Activated T-cell treated with anti-CD3 and anti-CD28 coated beads, Interleukin-2, amount 50 U/mL, for 24 hours (primary cell): ENCODE measurements at places on chromosomes 6 and 20.

DNA sequence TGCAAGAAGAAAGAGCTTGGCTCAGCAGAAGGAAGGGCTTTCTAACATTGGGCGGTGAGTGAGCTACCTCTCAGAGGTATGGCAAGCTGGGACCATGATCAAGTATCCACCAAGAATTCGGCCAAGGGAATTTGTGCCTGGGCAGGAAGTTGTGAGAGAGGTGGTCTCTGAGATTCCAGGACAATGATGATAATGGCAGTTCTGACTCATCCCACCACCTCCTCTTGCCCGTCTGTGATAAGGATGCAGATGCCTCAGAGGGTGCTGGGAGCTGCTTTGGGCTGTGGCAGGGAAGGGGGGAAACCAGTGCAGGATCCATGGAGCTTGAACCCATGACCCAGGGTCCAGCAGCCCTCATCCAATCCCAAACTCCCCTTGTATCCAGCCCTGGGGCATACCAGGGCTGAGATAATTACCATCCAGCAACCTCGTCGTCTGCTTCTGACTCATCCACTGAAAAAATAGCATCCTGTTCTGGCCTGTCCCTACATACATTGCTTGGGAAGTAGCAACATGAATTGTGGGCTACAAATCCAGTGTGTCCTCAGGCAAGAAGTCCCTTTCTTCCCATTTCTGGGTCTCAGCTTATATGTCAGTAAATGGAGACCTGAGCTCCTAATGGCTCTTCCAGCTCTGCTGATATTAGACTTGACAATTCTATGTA, 5.9 kb downstream of the TGM6 start:
- DNase-seq, result no peak

- DNase-seq, result no peak
Measured at GRCh38 chr6:111559188-111560097, 46.2 kb downstream of the TRAF3IP2 start.

DNA sequence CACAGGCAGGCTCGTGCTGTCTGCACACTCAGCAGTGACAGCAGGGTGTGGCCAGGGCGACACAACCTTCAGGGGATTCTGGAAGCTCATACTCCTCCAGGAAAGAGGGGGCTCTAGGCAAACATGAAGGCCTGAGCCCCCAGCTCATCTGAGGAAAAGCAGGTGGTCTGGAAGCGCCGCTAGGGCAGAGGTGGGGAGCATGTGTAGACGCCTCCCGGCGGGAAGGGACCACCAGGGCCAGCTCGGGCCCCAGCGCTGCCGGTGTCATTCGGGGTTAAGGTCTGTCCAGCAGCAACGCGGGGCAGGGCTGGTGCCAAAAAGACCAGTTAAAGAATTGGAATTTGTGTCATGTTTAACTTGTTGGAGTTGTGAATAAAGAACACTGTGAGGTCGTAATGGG, 39.3 kb upstream of the SYNJ2 start:
- DNase-seq, result no peak

DNA sequence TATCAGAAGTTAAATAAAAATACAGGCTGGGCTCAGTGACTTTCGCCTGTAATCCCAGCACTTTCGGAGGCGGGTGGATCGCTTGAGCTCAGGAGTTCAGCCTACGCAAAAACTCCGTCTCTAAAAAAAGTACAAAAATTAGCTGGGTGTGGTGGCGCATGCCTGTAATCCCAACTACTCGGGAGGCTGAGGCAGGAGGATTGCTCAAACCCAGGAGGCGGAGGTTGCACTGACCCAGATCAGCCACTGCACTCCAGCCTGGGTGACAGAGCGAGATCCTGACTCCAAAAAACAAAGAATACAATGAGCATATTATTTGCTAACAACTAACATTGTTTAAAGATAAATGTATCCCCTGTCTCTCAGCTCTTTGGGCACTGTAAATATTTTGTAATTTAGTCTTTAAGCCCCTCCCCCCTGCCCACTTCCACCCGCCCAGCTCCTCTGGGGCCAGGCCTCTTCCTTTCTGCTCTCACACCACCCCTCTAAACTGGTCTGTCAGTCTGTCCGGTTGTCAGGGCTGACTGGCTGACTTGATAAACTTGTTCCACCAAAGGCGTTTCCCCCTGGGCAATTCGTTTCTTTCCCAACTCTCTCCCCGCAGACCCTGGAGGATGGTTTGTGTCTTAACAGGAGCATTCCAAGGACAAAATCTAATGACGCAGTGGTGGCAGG, 62.4 kb upstream of the QKI start:
- DNase-seq, result no peak

DNA sequence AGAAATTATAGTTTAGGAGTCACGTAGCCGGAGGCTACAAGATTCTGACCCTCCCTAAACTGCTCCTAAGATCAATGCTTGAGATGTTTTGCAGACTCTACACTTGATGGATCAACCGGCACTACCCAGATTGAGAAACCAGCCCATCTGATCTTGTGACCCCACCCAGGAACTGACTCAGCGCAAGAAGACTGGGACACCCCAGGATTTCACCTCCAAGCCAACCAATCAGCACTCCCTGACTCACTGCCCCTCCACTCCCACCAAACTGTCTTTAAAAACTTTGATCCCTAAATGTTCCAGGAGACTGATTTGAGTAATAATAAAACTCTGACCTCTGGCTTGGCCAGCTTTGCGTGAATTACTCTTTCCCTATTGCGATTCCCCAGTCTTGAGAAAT, 99.8 kb downstream of the OPRM1 start:
- DNase-seq, result no peak

GRCh38 chr20:18740726-18741125, 72.9 kb upstream of the SCP2D1 start:
- no peak for DNase-seq

- no peak for DNase-seq
Measured at GRCh38 chr6:156933201-156934068, 156.3 kb downstream of the ARID1B start.

DNA sequence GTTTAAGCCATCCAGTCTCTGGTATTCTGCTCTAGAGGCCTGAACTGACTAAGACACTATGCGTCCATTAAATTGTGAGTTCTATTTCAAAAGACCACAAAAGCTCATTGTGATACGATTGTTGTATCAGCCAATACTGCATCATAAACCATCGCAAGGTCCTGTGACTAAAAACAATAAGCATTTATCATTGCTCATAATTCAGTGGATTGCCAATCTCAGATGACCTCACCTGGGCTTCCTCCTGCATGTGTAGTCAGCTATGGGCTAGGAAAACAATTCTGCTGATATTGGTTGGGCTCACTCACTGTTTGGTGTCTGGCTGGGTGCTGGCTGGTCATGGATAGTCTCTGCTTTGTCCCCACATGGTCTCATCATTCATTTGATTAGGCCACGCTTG, 592.7 kb upstream of the BTBD3 start:
- no peak for DNase-seq

DNA sequence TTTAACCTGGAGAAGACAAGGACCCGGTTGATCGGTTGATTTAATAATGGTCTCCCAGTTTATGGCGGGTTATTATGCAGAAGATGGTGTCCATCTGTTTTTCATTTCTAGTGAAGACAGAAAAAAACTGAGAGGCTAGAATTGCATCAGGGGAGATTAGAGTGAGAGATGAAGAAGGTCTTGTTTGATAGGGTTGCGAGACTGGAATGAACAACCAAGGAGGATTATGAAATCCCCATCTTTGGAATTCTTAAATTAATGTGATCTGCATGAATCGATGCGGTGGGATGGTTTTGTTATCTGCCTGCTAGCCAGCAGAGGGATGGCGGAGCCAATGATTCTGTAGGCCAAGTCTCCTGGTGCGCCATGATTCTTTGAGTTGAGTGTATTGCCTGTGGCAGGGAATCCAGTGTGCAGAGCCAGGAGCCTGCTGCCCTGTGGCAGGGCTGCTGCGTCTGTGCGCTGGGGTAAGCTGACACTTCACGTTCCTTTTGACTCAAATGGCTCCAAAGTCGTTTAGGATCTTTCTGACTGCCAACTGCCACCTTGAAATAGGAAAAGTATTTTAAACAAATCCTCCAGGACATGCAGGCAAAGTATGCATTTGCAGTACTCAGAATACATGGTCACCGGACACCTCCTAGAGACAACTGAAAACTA, 200.1 kb downstream of the CLIC5 start:
- DNase-seq, result no peak

DNA sequence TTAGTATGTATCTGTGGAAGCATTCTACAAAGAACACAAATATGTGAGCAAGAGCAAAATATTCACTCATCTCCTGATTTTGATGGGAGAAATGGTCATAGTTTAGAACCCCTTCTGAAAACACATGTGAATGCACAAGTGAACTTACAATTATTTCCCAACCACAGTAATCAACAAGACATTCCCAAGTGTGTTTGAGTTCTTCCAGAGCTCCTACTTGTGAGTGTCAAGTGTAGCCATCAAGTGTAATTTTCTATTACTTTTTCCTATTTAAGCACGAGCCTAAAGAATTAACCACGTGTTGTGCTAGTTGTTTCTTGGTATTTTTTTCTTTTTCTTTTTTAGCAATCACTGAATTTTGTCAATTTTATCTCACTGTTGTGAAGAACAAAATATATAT, 402.3 kb downstream of the NKAIN2 start:
- DNase-seq, result no peak

DNA sequence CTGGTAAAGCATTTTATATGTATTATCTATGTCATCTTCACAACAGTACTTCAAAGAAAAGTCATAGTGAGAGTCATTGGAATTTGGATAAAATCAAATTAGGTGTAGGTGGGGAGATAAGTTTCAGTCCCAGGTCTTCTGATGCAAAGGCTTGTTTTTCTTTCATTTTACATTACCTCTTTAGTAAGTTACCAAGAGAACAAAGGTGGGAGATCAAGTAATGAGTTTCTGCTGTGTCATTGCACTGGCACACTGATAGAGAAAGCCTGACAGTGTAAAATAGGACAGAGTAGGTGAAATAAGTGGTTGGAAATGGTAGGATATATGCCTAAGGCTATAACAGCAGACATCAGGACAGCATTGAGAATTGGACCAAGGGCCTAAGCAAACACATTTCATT, 250.4 kb downstream of the NKAIN2 start:
- no peak for DNase-seq

DNA sequence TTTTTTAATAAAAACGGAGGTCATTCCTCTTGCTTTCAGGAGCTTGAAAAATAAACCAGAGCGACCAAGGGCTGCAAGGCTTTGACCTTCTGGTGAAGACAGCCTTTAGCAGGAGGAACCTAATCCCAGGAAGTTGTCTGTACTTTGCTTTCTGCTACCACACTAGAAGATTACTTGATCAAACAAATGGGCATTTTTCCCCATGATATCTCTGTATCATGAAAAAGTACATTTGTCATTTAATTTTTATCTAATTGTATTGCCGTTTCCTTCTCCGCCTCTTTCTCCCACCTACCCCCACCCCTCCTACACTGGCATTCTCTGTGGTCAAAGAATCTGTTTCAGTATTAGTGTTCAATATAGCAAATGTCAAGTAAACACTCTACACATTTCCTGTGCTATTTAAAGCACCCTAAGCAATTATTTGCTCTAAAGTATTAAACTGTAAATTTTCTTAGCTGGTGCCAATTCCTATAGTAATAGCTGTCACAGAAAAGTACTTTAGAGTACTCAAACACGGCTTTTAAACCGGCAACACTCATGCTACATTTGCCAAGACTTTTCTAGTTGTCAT, 29.7 kb downstream of the ATXN1 start:
- no peak for DNase-seq

- no peak for DNase-seq
Measured at GRCh38 chr6:43579171-43579570, 3.2 kb downstream of the POLH start.

- no peak for DNase-seq
Measured at GRCh38 chr6:34934516-34934915, 45.5 kb downstream of the ANKS1A start.

DNA sequence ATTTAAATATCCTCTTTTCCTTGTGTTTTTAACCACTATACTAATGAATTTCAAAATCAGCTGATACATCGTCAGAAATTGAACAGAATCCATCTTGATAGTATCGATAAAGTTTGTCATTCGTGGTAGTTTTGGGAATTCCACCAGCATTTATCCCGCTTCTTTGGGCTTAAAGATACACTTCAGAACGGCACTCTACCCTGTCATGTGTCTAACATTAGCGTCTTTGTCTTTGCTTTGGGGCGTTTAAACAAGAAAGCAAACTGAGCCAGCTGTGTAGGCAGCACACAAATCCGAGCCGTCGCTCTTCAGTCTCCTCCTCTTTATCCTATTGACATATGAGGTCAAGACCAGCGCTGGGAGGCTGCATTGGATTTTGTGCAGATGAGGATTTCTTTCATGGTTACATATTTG, 27.5 kb upstream of the NHSL1 start:
- DNase-seq, result no peak

GRCh38 chr20:38156888-38157634, 8.0 kb downstream of the TGM2 start:
- no peak for DNase-seq

DNA sequence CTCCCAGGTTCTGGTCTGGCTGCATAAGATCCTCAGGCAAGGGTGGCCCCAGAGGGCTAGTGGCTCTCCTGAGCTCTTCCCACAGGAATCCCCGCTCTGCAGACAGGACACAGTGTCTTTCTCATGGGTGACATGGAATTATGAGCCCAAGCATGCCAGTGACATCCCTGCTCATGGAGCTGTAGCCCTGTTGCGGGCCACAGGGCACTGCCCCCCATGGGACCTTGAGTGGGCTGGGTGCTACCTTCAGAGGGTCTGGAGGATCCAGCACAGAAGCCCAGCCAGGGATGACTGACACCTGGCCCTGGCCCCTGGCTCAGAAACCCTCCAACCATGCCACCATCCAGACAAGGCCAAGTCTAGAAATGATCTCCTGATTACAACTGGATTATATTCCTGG, 657.5 kb upstream of the DEFB115 start:
- no peak for DNase-seq

DNA sequence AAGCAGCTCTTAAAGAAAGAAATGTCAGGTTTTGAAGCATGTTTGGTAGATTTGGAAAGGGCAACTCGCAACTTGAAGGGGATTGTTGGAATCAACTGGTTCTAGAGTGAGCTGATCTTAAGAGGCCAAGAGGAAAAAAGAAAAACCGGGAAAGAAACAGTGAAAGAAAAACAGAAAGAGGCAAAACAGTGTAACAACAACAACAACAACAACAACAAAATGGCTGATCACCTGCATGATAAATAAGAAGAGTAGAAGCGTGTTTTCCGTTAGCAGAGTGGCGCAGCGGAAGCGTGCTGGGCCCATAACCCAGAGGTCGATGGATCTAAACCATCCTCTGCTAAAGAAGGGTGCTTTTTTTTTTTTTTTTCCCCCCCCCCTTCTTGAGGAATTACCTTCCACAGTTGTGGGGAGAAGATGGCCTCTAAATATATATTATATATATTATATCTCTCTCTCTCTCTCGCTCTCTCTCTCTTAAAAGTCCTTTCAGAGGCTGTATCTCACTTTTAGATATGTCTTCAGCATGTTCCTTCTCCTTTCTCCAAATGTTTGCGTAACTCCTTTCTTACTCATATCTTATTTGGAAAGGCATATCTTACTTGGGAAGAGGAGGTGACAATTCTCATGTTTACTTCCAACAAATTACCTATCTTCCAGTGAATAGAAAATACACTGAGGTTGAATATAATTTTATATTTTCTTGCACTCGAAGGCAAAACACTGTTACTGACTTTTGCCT, 134.4 kb downstream of the OR2B2 start:
- no peak for DNase-seq
